ENCODE measurements at places on chromosomes 16 and 17. TPM values are rescaled to one million over a fixed set of nuclear protein-coding genes. Genes with fewer than 3 reads are reported as not detected.

Gene ZNF469
- polyA plus RNA-seq = 0.11 TPM

Gene TAT
- 0.10 TPM for polyA plus RNA-seq

Gene ACE
- polyA plus RNA-seq = not detected

Gene TP53TG3
- polyA plus RNA-seq = not detected

Gene KRT33B
- not detected for polyA plus RNA-seq

Gene GRIN2C
- polyA plus RNA-seq = not detected

Gene ODAD4
- polyA plus RNA-seq = 0.15 TPM

Gene TPSG1
- not detected for polyA plus RNA-seq

Gene C16orf89
- polyA plus RNA-seq = not detected

Gene PTX4
- not detected for polyA plus RNA-seq

Gene FNDC8
- not detected for polyA plus RNA-seq

Gene TBC1D3H
- not detected for polyA plus RNA-seq

Gene CCL8
- not detected for polyA plus RNA-seq

Gene NUDT7
- polyA plus RNA-seq = 4.7 TPM

Gene SMIM22
- not detected for polyA plus RNA-seq

Gene CCL13
- polyA plus RNA-seq = not detected

Gene KRTAP2-3
- not detected for polyA plus RNA-seq

Gene MT1E
- 1.4 TPM for polyA plus RNA-seq

Gene BRIP1
- polyA plus RNA-seq = 0.72 TPM

Gene CETP
- polyA plus RNA-seq = 0.22 TPM

Gene CLEC10A
- polyA plus RNA-seq = 0.72 TPM

Gene SDR42E2
- polyA plus RNA-seq = not detected

Gene TRIM72
- polyA plus RNA-seq = not detected

Gene SLC38A10
- 46.8 TPM for polyA plus RNA-seq

Gene RNF112
- not detected for polyA plus RNA-seq

Gene TIGD7
- polyA plus RNA-seq = 4.6 TPM

Gene ADAD2
- polyA plus RNA-seq = not detected

Gene SLC47A1
- not detected for polyA plus RNA-seq

Gene CLDN6
- not detected for polyA plus RNA-seq

Gene MTHFSD
- polyA plus RNA-seq = 7.9 TPM

Gene OR1F1
- not detected for polyA plus RNA-seq

Gene MYLK3
- not detected for polyA plus RNA-seq

All from immature natural killer cell (primary cell).